ENCODE measurements at places on chromosomes 7 and 10. TPM values are rescaled to one million over a fixed set of nuclear protein-coding genes. Genes with fewer than 3 reads are reported as not detected.

The CALHM3 gene
- total RNA-seq = not detected

The IGF2BP3 gene
- total RNA-seq = 34.3 TPM

The CTAGE8 gene
- under 0.01 TPM for total RNA-seq

The ASIC3 gene
- 0.47 TPM for total RNA-seq

The GRK5 gene
- total RNA-seq = 19.2 TPM

The ZYX gene
- total RNA-seq = 187 TPM

The MKX gene
- total RNA-seq = not detected

The TAS2R4 gene
- total RNA-seq = 0.09 TPM

The ANXA8L1 gene
- total RNA-seq = 9.3 TPM

The CASP7 gene
- total RNA-seq = 21.4 TPM

The OR2A5 gene
- not detected for total RNA-seq

The GPR85 gene
- total RNA-seq = 0.35 TPM

The OR2A1 gene
- total RNA-seq = not detected

The GCK gene
- total RNA-seq = 1.9 TPM

The SORCS1 gene
- total RNA-seq = 0.09 TPM

The LRMDA gene
- 0.12 TPM for total RNA-seq

The ZRANB1 gene
- total RNA-seq = 13.5 TPM

The FAM25A gene
- total RNA-seq = not detected

The ALOX5 gene
- not detected for total RNA-seq

The AIMP2 gene
- total RNA-seq = 62.0 TPM

The IFIT3 gene
- 22.5 TPM for total RNA-seq

The CHRM2 gene
- total RNA-seq = 1.3 TPM

The DNAJC1 gene
- 76.8 TPM for total RNA-seq

The RP9 gene
- total RNA-seq = 7.4 TPM

The TBXAS1 gene
- total RNA-seq = 4.9 TPM

The PVRIG gene
- not detected for total RNA-seq

The LIMK1 gene
- total RNA-seq = 35.9 TPM

The ATG9B gene
- total RNA-seq = not detected

The ZNF117 gene
- 3.0 TPM for total RNA-seq

The ITIH5 gene
- total RNA-seq = 3.5 TPM

The ERVW-1 gene
- total RNA-seq = not detected

The HSPB1 gene
- 837 TPM for total RNA-seq

The STEAP1B gene
- total RNA-seq = 3.8 TPM

The PARD3 gene
- 24.9 TPM for total RNA-seq

The P4HA1 gene
- total RNA-seq = 163 TPM

The CHST3 gene
- total RNA-seq = 26.3 TPM

The HABP2 gene
- not detected for total RNA-seq

The MMRN2 gene
- 0.70 TPM for total RNA-seq
